Uterus (tissue), 4 donors: ENCODE measurements at places on chromosomes 16 and 17.
A peak's percentile ranks its signal among the peaks of the same experiment; 100 is the strongest.

DNA sequence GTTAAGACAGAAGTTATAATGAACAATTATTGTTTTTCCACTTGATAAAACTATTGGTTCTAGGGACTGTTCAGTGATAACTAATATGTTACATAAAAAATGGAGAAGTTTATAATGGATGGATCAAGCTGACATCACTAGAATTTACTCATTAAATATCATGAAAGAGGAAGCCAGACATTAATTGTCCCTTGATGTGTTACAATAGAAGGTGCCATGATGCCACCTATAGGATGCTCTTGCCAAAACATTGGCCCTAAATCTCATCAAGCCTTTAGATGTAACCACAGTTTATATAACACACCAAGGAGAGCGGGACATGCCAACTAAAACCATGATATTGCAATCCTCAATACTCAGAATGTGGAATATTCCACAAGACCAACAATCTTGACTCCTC, 147.9 kb upstream of the MON1B start:
- DNase-seq, result no peak

DNA sequence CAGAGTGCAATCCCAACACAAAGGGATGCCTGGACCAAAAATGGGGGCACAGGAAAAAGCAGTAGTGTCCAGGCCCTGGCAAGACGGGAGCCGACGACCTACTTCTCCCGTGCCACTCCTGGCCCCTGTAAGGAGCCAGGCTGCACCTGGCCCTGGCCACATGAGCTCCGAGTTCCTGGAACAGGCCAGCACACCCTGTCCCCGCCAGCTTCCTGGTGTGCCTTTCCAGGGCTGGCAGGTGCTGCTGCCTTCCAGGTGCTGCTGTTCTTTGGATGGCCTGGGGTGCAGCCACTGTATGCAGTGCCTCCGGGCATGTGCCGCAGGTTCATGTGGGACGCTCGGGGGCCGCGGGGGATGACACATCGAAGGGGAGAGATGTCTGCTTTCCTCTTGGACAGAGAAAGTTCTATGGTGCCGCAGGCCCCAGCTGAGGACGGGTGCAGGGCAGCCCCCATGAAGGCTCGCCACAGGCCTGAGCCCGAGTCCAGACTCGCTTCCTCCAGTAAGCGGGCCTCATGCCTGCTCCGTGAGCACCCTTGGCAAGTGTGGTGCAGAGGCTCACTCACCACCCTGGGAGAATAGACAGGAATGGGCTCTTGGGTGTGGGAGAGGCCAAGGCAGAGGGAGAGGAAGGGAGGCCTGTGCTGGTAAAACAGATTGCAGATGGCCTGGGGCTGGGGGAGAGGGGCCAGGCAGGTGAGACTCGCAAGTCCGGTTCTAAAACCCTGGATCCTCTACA, 54.7 kb upstream of the FASN start:
- DNase-seq, result no peak

DNA sequence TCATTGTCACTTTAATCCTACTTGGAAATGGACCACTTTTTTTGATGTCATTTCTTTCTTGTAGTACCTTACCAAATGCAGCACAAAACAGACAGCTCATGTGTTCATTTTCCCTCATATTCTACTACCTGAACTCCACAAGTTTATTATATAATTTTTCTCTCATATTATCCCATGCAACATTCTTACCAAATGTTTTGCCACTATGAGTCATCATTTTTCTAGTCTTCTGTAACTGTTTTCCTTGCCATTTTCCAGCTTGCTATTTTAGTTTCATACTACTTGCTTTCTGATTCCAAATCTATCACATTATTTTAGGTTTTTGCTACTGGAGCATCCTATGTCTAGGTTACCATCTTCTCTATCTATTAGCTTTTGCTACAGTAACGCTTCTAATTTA, 332.7 kb downstream of the ZFHX3 start:
- no peak for DNase-seq

DNA sequence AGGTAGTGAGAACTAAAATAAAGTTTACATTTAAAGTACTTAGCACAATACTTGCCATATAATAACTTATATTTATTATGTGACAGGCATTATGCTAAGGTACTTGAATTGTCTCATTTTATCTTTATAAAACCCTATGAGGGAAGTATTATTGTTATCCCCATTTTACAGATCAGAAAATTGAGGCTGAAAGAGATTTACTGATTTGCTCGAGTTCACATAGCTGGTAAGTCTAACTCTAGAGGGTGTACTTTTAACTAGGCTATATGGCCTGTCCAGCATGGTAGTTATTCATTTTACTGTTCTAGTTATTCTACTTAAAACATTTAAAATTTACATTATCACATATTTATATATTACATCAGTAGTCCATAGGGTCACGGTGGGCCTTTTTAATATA, 113.3 kb upstream of the RBL2 start:
- DNase-seq, result no peak

DNA sequence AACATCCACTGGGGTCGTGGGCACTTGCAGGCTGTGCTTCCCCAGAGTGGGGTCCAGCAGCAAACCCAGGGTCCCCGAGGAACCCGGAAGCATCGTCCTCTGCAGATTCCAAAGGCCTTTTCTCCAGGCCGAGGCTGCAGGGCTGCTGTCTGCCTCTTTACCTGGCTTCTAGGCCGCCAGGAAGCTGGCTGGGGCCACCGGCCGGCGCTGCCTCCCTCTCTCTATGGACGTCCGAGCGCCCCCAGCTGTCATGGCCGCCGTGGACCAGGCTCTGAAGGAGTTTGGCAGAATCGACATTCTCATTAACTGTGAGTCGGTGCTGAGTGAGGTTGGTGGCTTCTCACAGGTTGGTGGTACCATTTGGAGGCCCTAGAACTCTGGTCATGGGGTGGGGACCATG, 5.6 kb downstream of the DECR2 start:
- DNase-seq, result no peak

DNA sequence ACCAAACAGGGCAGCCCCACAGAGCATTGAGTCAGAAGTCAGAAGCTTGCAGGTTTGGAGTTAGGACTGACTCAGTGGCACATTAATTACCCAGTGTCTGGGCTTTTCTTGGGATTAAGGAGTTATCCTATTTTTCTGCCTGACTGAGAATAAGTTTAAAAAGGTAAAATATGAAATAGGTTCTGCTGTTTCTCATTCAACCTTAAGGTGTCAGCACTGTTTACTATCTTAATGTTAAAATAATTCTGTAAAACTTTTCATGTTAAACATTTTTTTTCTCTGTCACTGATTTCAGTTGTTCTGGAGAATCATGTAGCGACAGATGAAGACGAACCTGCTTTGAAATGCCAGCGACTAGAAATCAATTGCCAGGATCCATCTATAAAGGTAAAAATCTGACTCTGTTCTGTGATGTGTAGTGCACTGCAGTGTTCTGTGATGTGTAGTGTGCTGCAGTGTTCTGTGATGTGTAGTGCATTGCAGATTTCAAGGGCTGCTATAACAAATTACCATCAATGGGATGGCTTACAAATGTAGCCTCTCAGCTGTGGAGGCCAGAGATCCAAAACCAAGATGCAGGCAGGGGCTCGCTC, 128.0 kb downstream of the LAT start:
- DNase-seq, result no peak

DNA sequence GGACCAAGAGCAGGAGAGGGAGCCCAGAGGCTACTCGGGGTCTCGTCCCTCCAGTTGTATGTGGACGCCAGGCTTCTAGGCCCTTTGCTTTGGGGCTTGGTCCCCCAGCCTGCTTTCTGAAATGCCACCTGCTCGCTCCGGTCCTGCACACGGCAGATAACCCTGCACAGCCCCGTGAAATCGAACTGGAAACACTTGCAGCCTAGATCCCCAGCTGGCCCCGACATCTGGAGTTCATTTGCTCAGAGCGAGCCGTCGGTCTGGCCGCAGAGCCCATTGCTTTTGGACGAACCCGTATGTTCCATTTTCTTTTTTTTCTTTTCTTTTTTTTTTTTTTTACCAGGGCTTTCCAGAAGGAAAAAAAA, 22.9 kb downstream of the C1QTNF1 start:
- no peak for DNase-seq

DNA sequence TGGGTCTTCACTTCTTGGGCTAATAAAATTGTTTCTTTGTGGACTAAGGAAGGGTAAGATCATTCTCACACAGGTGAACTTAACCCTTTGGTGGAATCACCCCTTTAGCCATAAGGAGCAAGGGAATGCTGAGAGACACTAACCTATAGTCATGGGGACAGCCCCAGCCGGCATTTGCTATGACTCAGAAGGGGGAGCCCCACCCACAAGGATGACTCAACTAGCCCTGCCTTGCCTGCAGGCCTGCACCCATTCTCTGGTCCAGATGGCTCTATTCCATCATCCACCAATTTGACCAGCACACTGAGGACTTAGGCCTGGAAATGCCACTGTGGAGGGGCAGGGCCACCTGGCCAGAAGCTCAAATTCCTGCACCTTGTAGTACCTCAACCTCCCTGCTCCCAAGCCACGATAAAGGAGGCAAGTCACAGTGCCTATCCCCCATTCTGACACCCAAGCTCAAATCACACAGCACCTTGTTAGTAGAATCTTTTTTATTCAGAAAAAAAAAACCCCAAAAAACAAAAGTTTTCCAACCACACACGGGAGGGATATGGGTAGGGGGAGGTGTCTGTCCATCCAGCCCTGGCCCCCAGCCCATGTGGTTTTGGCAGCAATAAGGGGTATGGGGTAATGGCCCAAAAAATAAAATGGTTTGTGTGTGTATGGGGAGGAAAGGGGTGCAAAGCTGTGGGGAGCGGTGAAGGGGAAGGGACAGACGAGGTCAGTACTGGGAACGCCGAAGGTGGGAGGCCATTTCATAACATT, 3.0 kb downstream of the PFN1 start:
- DNase-seq, result peak; percentile 79

DNA sequence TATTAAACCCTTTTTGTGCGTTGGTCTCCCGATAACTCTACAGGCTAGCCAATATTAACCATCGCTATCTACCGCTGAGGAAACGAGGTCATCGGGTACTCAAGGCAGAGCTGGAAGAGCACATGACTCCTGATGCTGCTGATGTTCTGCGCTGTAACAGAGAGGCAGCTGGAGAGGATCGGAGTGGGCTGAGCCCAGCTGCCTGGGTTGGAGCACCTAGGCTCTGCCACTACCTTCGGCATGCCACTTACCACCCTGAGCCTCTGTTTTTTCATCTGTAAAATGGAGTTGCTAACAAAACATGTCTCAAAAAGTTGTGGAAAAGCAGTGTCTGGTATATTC, 432 bp upstream of the SLC46A1 start:
- DNase-seq, result no peak

- DNase-seq, result no peak
These were observed 24.6 kb upstream of the WFDC1 start for GRCh38 chr16:84270071-84270470.

DNA sequence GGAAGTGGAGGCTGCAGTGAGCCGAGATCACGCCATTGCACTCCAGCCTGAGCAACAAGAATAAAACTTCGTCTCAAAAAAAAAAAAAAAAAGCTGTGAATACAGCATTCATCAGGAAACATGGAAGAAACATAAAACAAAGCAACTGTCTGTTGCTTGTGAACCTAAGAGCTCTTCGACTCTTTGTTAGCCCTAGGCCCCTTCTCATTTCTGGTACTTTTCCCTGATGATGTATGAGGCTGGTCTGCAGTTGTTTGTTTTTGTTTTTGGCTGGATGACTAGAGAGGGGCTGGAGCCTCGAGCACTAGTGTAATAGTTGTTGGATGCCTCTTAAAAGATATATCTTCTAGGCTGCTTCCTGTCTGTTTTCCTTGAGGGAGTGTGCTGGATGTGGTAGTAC, 113.5 kb downstream of the MAP2K6 start:
- no peak for DNase-seq

DNA sequence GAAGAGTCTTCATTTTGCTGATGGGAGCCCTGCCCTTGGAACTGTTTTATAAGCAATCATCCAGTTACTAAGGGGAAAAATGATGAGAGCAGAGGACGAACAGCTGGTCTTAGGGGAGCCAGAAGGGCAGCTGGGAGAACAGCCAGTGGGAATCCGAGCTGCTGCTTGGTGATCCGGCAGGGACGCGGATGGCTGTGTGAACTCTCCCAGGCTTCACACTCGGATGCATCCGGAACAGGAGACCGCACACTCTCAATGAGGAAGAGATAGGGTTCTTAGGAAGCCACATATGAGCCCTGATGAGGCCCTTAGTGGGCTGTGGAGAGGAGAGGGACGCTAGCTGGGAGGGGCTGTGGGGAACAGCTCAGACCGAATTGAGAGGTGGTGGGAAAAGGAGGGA, 5.0 kb upstream of the CACNG5 start:
- no peak for DNase-seq

DNA sequence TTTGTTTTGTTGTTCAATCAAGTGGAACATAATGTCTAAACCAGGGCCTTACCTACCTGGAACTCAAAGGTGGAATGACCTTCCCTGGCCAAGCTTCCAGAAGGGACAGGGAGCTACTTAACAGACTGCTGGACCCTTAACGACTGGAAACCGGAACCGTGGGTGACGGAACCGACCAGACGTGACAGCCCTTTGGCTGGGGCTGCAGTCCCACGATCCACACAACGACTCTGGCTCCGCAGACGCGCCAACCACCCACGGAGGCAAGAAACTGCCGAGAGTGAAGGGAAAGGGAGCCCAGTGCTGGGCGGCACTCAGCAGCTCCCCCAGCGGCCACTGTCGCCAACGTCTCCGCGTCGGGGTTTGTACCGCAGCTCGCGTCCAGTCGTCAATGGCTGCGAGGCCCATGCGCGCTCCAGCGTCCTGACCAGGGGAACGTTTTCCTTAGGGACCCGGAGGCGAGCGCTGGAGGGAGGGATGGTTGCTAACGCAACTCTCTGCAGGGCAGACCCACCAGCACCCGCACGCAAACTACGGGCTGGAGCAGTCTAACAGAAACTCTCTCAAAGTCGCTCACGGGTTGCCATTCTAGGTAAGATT, 5.5 kb upstream of the KIF22 start:
- peak; percentile 61 for DNase-seq

DNA sequence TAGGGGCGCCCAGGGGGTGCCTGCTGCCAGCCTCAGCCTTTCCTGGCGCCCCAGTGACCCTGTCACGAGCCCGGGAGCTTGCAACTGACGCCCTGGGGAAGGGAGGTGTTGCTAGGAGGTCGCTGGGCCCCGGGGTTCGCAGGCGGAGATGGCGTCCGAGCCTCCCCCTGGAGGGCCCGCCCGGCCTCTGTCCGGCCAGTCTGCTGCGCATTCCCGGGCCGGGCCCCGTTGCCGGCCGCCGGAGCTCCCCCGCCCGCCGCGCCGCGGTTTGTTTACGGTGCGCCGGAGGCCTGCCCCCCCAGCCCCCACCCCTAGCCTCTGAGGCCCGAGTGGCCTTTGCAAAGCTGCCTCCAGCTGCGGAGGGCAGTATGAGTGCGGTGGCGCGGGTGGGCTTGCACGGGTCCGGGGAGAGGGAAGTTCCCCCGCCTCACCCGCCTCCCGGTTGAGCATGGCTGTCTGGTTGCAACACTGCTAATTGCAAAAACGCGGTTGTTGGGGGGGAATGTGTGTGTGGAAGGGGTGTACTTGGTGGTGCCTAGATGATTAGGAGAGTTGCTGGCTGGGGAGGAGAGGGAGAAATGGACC, 514 bp downstream of the THRA start:
- peak; percentile 65 for DNase-seq
